ENCODE measurements at places on chromosomes 7 and 10.

- DNase-seq = no peak
These were observed 105.8 kb downstream of the EXOC4 start for GRCh38 chr7:133358708-133359107.

- no peak for DNase-seq
These were observed 5.0 kb downstream of the CREB3L2 start for GRCh38 chr7:137996871-137997270.

- no peak for DNase-seq
These were observed 37.8 kb upstream of the GARS1 start for GRCh38 chr7:30556840-30557239.

DNA sequence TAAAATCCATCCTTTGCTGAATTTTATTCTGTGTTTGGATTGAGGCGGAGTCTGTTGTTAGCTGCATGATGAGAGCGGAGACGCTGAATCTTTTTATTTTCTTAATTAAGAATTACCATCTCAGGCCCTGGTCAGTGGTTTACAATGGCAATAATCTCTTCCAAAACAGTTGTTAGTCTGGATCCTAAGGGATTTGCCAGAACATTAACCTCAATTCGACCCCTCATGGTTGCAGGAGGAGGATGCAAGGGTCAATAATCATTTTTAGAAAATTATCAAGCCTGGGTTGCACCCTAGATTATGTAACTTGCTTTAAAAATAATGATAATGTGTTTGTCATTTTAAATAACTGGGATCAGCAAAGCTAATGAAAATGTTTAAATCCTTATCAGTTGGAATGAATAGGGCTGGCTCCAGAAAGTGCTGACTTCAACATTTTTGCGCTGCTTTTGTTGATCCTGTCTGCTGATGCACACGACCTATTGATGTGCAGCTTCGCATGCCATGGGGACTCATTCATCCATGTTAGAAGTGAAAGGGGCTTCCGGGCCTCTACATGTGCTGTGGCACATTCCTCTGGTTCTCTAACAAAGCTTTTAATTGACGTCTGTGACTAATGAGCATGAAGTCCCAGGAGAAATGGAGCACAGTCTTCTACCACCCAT is 80.7 kb upstream of the KIAA1217 start:
- DNase-seq = no peak

DNA sequence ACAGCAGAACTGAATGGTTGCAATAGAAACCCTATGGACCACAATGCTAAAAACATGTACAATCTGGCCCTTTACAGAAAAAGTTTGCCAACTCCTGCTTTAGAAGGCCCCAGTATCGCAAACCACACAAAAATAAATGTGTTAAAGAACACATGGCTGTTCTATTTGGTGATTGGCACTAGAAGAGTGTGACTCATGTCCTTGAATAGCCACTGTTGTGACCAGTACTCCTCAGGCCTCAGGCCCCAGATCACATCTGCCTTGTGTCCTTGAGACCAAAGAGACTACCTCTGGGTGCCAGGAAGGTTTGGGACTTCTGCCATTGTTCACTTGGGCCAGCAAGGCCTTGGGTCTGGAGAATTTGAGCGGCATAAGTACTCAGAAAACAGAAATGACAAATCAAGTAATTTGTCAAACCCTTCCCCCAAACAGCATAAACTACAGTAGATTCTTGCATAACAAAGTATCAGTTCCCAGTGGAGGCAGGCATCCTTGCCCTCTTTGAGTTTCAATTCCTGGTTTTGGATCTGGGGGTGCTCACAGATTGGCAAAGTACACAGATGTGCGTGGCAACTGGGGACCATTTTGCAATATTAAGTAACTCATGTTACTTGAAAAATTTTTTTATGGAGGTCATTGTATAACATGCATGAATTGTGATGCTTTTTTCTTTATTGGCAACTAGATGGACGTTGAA is 50.2 kb downstream of the MTURN start:
- DNase-seq = no peak

- DNase-seq = no peak
These were observed 780.6 kb downstream of the INHBA start for GRCh38 chr7:40922316-40922670.

DNA sequence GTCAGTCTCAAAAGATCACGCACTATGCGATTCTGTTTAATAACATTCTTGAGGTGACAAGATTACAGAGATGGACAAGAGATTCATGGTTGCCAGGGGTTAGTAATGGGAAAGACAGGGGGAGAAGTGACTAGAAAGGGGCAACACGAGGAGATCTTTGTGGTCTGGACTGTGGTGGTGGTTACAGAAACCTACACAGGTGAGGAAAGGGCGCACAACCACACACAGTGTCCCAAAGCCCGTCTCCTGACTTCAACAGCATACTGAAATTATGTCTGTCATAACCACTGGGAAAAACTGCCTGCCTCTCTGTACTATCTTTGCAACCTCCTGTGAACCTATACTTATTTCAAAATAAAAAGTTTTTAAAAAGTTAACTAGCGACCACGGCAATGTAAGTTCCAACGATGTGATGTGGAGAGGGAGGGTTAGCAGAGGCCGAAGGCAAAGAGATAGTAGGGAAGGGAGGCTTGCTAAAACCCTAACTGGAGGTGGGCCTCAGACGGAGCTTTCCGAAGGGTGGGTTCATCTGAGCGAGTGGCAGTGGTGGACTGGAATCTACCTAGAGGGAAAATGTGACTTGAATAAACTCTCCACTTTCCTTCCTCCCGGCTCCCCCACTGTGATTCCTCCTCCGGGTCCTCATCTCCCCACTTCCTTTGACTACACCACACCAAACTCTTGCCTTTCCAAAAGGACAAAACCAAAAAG is 43.7 kb downstream of the GNA12 start:
- no peak for DNase-seq

- DNase-seq = no peak
These were observed 582.0 kb downstream of the TNS3 start for GRCh38 chr7:46999866-47000265.

GRCh38 chr10:87916515-87916914 is 53.1 kb downstream of the PTEN start:
- DNase-seq = no peak

- DNase-seq = peak; percentile 65
These were observed 491.7 kb downstream of the CCSER2 start for GRCh38 chr10:84820120-84820519.

- no peak for DNase-seq
These were observed 23.2 kb downstream of the BET1 start for GRCh38 chr7:93980744-93981479.

GRCh38 chr10:35058134-35058533 is 32.0 kb downstream of the CUL2 start:
- no peak for DNase-seq

- DNase-seq = no peak
These were observed 184.5 kb downstream of the GATA3 start for GRCh38 chr10:8238986-8239385.

DNA sequence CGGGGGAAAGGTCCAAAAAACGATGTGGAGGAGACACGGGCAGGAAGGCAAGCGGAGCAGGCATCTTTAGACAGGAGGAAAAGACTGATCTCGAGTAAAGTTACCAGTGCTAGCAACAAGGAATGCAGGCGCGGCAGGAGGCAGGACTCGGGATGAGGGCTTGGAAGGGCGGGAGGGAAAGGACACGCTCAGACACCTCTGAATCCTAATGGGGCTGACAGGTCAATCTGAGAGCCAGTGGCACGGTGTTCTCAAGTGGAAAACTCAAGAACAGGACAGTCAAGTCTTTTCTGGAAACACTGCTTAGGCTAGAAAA is 155.3 kb upstream of the COBL start:
- no peak for DNase-seq

DNA sequence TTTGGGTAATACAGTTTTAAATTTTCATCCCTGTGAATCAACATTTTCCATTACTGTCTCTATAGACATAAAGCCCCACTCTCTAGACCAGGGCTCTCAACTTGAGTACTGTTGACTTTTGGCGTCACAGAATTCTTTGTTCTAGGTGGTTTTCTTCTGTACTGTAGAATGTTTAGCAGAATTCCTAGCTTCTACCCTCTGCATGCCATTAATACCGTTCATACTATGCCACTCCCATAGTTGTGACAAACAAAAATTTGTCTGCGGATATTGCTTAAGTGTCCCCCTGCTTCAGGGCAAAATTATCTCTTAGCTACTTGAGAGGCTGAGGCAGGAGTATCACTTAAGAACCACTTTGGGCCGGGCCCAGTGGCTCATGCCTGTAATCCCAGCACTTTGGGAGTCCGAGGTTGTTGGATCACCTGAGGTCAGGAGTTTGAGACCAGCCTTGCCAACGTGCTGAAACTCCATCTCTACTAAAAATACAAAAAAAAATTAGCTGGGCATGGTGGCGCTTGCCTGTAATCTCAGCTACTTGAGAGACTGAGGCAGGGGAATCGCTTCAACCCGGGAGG is 57.3 kb upstream of the NRG3 start:
- DNase-seq = no peak

DNA sequence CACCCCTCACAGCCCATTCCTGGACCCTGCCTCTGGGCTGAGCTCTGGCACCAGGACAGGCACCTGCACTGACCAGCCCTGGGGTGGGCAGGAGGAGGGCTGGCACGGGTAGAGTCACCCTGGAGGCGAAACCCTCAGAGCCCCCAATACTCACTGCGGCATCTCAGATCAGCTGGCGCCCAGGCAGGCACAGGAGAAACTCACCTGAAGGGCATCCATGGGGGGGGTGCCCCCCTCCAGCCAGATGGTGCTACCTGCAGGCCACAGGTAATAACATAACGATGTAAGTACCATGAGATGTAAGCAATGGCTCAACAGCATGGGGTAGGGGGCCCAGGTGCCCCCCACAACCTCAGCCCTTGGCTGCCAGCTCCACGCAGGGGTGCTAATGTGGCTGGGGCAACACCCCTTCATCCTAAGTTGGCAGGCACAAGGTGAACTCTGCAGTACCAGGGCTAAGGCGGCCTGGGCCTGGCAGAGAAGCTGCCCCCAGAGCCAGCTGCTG is 12.1 kb upstream of the PYROXD2 start:
- no peak for DNase-seq

DNA sequence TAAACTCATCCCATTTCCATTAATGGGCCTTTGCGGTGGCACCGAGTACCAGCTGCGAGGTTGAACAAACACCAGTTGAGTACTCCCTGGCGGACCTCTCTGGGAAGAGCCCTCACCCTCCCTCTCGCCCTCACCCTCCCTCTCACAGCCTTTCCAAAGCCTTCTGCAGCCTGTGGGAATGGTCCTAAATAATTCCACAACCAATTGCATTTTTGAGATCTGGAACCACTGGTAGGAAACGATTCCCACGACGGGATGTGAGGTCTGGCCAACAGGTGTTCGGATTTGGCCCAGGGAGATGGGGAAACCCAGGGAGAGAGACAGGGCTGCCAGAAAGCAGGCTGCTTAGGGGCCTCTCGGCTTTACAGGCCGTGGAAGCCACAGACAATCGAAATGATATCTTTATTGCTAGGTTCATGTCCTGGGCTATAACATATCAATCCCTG is 5.3 kb downstream of the PTF1A start:
- DNase-seq = no peak

- no peak for DNase-seq
These were observed 135.1 kb downstream of the SKAP2 start for GRCh38 chr7:26729150-26729775.

- no peak for DNase-seq
These were observed 167.0 kb downstream of the GATA3 start for GRCh38 chr10:8221451-8221850.

- DNase-seq = no peak
These were observed 110.7 kb downstream of the RALA start for GRCh38 chr7:39733881-39734632.

GRCh38 chr7:77667459-77668086 is 28.7 kb upstream of the RSBN1L start:
- peak; percentile 8 for DNase-seq

GRCh38 chr10:6707352-6707751 is 127.3 kb upstream of the PRKCQ start:
- DNase-seq = no peak

DNA sequence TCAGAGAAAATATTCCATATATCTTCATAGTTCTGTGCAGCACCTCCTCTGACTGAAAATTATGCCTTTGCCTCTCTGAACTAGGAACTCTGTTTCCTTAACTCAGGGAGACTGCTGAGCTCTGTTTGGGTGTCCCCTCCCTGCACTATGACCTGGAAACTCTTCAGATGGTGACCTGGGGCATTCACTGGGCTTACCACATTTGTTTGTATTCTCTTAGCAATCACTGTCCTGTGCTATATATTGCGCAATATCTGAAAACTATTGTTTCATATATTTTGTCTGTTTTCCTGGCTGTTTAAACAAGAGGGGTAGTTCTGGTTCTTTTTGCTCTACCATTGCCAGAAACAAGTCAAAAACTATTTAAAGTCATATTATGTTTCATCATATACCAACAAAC is 181.8 kb upstream of the KIAA1217 start:
- DNase-seq = no peak
